ENCODE measurements at places on chromosomes 3 and 15. TPM values are rescaled to one million over a fixed set of nuclear protein-coding genes. Genes with fewer than 3 reads are reported as not detected.

The ROPN1 gene
- not detected for total RNA-seq

The MYRIP gene
- total RNA-seq = 11.9 TPM

The SPINK8 gene
- not detected for total RNA-seq

The CHDH gene
- 0.04 TPM for total RNA-seq

GRCh38 chr15:98428253-98428989 lies 219.9 kb upstream of the IGF1R start:
- peak; percentile 60 for DNase-seq

DNA sequence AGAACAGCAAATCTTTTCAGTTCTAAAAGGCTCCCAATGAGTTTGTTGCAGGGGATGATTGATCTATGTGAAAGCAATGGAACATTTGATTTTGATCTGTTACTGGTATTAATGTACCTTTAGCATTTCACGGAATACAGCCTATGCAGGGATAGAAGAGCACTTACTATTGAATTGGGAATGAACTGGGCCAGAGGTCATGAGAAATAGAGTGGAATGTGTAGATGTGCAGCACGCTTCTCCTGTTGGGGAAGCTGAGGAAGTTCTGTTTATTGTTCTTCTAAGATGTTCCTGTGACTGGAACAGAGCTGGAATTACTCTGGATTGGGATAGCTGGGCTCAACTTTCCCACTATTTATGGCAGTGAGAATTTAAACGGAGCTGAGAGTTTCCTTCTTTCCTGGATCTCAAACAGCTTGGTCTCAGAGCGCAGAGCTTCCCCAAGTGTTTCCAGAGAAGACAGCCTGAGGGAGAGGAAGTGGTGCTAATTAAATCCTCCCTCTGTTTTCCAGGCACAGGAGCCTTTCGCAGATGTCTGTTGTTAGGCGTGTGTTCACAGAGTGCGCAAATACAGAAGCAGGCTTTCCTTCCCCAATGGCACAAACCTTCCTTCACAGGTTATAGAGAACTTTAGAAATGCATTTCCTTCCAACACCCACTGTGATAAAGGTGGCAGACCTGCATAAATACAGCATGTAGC lies 32.5 kb downstream of the TPRG1 start:
- DNase-seq = no peak

GRCh38 chr15:51288143-51289065 lies 50.0 kb downstream of the CYP19A1 start:
- DNase-seq = no peak

- DNase-seq = no peak
Observed at GRCh38 chr3:187833799-187834578, 88.7 kb upstream of the BCL6 start.

- no peak for DNase-seq
Observed at GRCh38 chr3:28028554-28028953, 212.9 kb upstream of the CMC1 start.

GRCh38 chr3:49018707-49019006 lies 277 bp upstream of the DALRD3 start:
- DNase-seq = no peak

DNA sequence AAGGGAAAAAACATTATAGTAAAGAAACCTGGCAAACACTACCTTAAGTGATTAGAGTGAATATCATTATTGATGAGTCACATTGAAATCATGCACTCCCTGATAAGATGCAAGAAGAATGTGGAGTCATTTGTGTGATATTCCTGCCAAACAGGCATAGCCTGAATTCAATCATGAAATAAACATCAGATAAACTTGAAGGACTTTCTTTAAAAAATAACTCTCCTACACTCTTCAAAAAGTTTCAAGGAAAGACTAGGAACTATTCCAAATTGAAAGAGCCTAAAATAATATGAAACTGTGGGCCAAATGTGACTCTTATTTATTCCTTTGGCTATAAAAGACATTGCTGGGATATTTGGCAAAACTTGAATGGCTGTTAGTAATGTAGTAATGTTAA lies 625.7 kb upstream of the LMCD1 start:
- peak; percentile 74 for DNase-seq

- DNase-seq = peak; percentile 49
Observed at GRCh38 chr15:55587321-55588069, 650 bp downstream of the PYGO1 start.

- DNase-seq = no peak
Observed at GRCh38 chr15:88089024-88089620, 167.4 kb downstream of the NTRK3 start.

DNA sequence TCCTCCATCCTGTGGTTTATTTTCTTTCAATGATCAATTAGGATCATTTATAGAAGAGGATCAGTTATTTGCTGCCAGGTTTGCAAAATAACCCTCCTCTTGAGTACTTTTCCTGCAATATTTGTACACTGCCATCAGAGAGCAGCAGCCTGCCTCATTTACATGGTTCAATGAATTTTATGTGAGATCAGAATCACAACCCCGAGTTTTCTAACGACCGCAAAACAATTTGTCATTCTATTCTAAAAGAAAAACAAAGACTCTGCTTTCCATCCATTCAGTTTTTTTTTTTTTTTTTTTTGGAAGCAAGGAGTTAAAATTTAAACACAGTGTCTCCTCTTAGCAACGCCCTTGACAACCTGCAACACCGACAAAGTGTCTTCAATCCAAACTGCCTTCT lies 146.9 kb downstream of the RAB11A start:
- no peak for DNase-seq

DNA sequence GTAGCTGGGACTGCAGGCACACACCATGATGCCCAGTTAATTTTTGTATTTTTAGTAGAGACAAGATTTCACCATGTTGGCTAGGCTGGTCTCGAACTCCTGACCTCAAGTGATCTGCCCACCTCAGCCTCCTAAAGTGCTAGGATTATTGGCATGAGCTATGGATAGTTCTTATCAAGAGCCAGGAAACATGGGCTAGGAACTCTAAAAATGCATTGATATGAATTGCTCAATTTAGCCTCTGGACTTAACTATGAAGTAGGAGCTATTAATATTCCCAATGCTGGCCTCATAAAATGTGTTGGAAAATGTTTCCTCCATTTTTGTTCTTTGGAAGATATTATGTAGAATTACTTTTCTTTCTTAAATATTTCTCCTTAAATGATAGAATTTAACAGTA lies 82.8 kb upstream of the PEX5L start:
- DNase-seq = no peak

DNA sequence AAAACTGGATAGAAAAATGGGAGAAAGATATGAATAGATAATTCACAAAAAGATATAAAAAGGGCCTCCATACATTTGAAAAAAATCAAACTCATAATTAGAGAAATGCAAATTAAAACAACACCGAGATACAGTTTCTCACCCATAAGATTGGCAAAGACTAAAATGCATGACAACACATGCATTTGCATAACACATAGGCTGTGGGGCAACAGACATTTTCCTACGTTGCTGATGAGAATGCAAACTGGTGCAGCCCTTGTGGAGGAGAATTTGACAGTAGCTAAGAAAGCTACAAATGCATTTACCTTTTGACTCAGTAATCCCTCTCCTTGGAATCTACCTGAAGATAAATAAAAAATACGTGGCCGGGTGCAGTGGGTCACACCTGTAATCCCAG lies 11.4 kb upstream of the CAND2 start:
- no peak for DNase-seq

All from endothelial cell of umbilical vein (primary cell).